ENCODE measurements at places on chromosomes 5 and 9. TPM values are rescaled to one million over a fixed set of nuclear protein-coding genes. Genes with fewer than 3 reads are reported as not detected.

The ZDHHC11B gene
- polyA plus RNA-seq = 5.2 TPM

The TMEM215 gene
- polyA plus RNA-seq = not detected

DNA sequence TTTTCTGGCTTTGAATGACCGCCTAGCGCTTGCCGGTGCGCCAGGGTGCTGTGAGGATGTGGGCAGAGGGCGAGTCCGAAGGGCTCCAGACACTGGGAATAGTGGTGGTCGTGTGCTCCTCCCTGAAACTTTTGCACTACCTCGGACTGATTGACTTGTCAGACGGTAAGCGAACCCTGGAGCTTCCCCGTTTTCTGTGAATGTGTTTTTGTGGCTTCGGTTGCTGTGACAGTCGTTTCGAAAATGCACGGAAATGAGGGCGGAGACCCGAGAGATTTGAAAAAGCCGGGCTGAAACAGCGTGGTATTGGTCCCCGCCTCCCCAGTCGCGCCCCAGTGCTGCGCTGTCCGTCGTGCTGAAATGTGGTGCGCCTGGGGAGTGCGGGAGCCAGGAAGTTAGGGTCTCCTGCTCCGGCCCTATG is 102.5 kb upstream of the GABRP start:
- DNase-seq = peak; percentile 85

GRCh38 chr9:96449523-96449844 is 485 bp upstream of the HABP4 start:
- no peak for DNase-seq

DNA sequence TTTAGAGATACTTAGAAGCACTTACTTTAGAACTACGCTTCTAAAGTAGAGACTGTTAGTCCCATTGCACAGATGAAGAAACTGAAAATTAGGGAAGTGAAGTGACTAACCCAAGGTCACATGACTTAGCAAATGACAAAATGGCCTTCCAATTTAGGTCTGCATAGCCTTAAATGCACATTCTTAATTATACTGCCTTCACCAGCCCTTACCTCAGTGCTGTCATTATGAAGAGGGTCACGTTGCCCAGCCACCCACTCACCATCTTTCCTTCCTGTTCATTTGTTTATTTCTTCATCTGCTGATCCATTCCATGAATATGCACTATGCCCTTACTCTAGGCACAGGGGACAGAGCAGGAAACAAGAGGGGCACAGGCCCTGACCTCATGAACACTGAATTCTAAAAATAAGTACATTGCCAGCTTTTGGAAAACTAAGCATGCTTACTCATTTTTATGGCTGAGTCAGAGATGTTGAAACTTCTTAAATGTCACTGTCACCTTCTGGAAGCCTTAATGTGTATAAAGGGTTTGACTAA is 8.6 kb downstream of the HAVCR2 start:
- DNase-seq = no peak

DNA sequence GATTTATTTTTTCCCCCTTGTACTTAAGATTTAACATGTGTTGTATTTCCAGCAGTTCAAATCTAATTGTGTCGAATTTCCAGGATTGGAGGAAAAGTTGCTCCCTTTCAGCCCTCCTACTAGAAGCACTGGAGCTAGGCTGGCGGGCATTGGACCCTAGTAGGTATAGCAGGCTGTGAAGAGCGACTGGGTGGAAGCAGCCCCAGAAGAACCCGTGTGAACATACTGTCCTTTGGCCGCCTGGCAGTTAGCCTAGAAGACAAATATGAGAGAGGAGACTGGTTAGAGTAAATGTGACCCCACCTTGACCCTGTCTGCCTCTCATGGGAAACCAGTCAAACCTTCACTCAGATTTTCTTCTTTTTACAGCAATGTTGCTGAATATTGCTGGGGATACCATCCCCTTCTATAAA is 13.9 kb downstream of the ALDOB start:
- no peak for DNase-seq

- DNase-seq = no peak
Observed at GRCh38 chr9:135908093-135908753, 877 bp upstream of the CAMSAP1 start.

- DNase-seq = no peak
Observed at GRCh38 chr9:127022913-127023660, 99.3 kb downstream of the ANGPTL2 start.

- no peak for DNase-seq
Observed at GRCh38 chr5:87948486-87948885, 320.2 kb downstream of the TMEM161B start.

- DNase-seq = no peak
Observed at GRCh38 chr5:128082551-128083032, 974 bp upstream of the SLC12A2 start.

DNA sequence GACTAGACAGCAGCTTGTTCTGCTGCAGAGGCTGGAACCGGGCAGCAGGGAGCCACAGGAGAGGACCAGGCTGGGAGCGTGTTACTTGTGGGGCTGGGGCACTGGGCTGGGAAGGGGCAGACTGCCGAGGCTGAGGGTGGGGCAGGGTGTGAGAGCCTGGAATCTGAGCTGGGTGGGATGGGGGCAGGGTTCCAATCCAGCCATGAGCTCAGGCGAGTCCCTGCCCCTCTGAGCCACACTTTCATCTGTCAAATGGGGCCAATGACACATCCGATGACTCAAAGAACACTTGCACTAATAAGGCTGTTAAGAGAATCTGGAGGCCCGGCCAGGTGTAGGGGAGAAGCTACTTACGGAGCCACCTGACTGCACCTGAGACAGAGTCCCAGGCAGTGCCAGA is 18.7 kb upstream of the WDR38 start:
- DNase-seq = no peak

DNA sequence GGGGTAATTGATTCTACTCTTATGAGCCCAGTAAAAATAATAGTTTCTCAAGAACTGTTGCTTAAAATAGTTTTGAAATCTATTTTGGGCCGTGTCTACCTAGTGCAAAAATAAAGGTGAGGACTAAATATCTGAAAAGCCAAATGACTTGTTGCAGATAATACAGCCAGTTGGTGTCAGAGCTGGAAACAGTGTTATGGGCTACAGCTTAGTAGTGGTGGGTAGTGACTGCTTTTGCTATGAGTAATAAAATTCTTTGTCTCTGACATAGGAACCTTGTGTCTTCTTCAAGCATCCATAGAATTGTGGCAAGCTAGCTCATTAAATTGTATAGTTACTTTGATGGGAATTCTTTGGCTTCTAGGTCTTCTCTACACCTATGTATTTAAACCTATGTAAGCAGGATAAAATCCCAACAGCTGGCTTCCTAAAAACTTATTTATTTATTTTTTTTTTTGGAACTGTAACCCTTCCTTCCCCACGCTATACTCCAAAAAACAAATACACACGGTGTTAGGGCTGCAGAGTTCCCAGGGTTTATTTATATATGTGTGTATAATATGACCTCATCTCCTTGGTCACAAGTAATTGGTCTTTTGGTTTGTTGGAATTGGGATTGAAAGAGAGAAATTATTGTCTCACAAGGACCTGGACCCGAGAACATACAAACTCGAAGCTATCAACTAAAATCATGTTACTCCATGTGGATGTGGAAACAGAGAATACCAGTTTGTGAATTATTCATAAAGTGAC is 138.0 kb downstream of the NUDT12 start:
- DNase-seq = no peak

DNA sequence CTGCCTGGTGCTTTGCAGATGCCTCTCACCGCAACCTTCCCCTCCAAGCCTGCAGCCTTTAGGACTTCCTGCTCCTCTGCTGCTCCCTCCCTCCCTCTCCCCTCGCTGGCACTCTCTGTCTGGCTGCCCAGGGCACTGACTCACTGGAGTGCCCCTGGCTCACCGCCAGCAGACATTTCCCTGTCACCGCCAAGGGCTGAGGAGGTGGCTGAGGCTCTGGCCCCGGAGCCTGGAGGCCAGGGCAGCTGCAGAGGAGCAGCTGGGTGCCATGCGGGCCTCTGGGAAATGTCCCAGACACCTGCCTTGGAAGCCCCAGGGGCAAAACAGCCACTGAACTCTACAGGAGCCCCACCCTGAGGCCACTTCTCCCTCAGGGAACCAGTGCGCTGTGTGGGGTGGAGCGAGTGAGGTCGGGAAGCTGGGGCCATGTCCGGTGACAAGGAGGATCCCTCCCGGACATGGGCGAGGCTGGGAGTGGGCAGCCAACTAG is 53.4 kb downstream of the TENT4A start:
- DNase-seq = peak; percentile 41

DNA sequence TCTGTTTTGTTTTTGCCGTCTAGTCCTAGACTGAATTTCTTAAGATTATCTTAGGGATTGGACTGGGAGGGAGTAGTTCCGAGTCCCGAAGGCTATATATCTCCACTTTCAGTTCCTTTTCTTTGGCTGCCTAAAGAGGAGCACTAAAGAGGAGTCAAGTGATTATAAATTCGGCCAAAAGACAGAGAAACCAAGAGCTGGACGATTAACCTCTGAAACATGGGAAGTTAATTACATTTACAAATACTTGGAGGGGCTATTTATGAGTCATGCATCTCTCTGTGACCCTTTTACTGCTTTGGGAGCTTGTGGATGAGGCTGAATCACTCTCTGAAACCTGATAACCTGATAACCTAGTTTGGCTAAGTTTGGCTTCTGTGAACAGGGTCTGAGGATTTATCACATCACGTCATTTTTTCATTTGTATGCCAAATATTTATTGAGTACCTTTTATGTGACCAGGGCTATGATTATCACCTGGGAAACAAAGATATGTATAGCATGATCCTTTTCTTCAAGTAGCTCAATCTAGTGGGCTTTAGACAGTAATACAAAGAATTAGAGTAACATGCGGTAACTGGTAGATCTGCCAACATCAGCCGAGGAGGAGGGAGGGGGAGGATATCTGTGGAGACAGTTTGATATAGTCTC is 180.9 kb downstream of the CD180 start:
- DNase-seq = peak; percentile 23

DNA sequence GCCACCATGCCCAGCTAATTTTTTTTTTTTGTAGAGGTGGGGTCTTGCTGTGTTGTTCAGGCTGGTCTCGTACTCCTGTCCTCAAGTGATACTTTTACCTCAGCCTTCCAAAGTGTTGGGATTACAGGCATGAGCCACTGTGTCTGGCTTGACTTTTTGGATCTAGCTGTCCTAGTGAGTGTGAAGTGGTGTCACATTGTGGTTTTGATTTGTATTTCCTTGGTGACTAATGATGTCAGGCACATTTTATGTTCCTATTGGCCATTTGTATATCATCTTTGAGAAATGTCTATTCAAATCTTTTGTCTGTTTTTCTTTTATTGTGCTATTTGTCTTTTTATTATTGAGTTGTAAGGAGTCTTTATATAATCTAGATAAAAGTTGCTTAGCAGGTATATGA is 53.5 kb upstream of the MCCC2 start:
- DNase-seq = no peak

DNA sequence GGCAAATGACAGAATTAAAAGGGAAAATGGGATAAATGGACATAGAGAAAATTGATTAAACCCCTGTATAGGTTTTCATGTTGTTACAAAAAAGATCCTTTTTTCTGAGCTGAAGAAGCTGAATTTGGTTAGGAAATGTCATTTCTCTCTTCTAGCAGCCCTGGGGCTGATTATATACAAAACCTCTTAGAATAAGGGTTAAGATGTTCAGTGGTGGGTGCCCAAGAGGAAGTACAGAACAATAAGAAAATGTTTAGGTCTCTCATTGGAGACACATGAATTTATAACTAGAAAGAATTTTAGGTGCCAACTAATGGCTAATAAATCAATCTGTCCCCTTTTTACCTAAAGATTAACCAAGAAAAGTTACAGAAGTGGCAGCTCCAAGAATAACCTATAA is 14.2 kb downstream of the ABHD17B start:
- no peak for DNase-seq

GRCh38 chr5:28400076-28400475 is 1361.7 kb upstream of the CDH9 start:
- no peak for DNase-seq

GRCh38 chr5:172733131-172733973 is 37.6 kb downstream of the DUSP1 start:
- DNase-seq = peak; percentile 64

DNA sequence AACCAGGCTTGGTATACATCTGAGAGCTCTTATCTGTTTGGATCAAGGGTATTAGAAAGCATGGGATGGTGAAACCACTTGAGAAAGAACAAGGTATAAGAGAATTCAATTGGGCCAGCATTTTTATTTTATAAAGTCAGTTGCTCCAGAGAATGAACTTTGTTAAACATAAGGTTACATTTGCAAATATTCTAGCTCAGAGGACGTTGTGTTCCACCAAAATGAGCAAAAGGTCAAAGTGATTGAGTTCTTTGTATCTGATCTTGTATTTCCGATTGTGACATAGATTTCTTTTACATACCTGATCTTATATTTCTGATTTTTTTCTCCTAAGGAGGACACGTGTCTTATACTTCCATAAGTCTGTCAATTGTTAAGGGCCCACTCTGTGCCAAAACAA is 8.6 kb upstream of the STARD4 start:
- DNase-seq = no peak

DNA sequence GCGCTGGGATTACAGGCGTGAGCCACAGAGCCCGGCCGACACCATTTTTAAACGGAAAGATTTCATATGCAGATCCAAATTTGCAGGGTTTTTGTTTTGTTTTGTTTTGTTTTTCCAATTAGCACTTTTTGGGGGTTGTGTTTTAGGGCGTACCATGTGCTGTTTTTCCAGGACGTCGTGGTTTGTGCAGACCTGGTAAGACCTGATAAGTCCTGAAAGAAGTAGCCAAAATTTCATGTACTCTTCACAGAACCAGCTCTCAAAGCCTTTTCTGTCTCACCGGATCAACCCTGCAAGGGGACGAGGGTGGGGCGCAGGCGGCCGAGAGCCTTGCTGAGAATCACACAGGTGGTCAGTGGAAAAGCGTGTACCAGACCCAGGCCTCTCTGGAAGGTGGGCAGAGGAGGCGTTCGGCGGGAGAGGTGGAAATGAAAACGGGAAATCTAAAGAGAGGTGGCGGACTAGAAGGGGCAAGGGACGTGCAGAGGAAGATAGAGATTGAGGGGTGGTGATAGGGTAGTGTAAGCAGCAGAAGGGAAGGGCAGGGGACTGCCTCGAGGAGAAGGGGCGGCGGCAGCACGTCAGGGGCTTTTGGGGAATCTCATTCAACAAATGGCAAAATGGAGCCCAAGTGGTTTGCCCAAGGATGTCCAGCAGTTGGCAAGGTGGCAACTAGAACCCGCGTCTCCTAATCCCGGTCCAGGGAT is 1.1 kb upstream of the FAF2 start:
- no peak for DNase-seq

DNA sequence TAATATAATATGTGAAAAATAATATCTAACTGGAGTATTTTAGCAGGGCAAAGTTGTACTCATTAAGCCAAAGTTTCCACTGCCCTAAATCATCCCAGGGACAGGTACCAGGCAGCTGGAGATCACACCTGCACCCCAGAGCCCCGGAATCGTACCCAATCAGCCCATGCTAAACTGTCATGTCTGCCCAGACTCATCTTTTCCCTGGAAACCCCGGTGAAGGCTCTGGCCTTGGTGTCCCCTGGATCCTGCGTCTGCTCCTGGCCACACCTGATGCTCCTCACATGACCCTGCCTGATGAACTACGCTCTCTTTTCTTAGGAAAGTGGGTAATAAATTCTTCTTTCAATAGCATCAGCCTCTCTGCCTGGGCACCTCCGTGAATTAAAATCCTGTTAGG is 15.6 kb upstream of the IRX2 start:
- no peak for DNase-seq

Data from lung (tissue), 17 donors.